Activated CD8-positive, alpha-beta memory T cell treated with anti-CD3 and anti-CD28 coated beads for 48 hours (primary cell): ENCODE measurements at places on chromosomes 7 and 10.

GRCh38 chr10:125057158-125058001 is 103.0 kb downstream of the CTBP2 start:
- DNase-seq = no peak

- no peak for DNase-seq
These were observed 66.2 kb upstream of the NANOS1 start for GRCh38 chr10:118963341-118963740.

DNA sequence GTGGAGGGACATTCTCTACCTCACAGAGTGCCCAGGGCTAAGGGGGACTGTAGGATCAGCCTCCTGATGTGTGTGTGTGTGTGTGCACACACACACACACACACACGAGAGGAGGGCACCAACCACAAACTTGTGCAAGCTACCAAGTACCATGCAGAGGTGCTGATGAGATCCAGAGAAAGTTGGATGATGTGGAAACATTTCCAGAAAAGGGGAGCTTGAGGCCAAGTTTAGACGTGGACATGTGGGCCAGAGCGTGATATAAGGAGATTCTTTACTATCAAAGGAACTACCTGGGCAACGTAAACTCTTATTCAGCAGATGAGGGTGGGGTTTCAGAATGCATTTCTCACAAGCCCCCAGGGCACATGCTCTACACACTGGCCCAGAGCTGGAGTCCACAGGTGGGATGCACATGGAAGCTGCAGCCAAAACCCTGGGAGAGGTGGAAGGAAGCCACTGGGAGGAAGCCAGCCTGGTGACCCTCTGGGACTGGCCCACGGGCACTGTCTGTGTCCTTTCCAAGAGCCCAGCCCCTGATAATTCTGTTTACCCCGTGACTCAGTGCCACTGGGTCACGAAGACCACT is 53.5 kb downstream of the DLG5 start:
- DNase-seq = no peak

GRCh38 chr10:29957907-29958331 is 101.5 kb downstream of the JCAD start:
- no peak for DNase-seq

DNA sequence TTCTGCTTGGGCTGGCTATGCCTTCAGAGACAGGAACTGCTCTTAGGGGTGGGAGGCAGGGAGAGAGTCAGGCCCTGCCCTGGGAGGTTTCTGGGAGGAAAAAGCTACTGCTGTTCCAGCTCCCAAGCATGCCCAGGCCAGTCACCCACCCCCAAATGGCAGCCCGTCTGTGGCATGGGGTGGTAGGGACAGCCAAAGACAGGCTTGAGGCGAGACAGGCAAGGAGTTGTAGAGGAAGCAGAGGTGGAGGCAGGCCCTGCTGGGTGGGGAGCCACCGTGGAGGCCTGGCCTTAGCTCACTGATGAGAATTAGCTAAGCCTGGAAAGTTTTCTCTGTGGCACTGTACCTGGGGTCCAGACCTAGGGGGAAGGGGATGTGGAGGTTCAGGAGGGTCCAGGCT is 6.6 kb upstream of the SAMD8 start:
- no peak for DNase-seq

GRCh38 chr10:123786306-123786705 is 105.3 kb downstream of the CPXM2 start:
- DNase-seq = no peak

DNA sequence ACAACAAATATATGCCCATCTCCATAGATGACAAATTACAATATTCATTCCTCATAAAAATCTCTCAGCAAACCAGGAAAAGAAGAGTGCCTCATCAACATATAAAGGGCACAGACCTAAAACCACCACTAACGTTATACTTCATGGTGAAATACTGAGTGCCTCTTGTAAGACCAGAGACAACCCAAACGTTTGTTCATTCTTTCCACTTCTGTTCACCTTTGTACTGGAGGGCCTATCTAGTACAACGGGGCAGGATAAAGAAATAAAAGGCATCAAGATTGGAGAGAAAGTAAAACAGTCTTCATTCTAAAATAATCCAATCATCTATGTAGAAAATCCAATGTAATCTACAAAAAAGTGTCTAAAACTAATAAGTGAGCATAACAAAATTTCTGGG is 79.1 kb downstream of the LARP4B start:
- DNase-seq = no peak

DNA sequence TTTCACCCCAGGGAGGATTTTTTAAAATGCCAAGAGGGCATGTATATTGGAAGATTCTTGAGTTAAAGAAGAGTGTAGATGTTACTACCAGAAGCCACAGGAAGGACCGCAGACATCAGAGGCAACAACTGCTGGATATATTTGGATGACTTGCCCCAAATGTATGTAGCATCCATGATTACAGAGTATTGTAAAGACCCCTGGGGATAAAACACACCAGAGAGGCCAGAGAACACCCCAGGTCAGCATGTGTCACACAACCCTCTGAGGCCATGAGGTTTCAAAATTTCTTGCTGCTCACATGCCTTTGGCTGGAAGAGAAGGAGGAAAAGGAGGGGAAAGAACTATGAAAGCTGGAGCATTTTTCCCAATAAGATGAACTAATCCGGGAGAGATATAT is 108.0 kb upstream of the LSM8 start:
- no peak for DNase-seq

DNA sequence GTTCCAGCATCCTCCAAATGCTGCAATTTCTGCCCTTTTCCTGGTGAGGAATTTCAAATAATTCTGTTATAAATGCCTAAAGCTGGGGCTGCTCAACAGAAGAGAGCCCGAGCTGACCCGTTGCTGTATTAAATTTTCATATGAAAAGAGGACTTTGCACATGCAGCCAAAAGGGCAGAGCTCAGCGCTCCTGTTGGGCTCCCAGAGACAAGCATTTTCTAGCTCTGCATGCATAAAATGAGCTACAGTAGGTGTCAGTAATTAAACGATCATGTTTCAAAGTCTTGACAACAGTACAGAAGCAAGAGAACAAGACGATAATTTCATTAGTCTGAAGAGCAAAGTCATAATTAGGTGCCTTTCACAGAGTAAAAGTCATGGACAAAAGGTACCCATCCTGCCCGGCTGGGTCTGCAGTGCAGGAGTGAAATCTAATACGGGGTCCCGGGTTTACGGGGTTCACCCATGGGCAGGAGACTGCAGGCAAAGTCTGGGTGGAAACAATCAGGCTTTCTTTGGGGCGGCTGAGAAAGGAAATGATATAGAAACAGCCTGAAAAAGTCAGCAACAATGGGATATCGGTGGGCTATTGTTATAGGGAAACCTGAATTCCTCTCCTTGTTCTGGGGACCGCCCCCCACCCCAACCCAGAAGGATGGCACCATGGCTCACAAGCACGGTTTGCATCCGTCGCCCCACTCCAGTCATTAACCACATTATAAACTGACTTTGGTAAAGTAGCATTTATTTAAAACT is 66.0 kb downstream of the EBF3 start:
- DNase-seq = no peak
